Muscle of arm (tissue), 14 donors: ENCODE measurements at places on chromosomes 5 and 9.

- DNase-seq: peak; percentile 41
These were observed 273.7 kb upstream of the PIK3R1 start for GRCh38 chr5:67941614-67942401.

DNA sequence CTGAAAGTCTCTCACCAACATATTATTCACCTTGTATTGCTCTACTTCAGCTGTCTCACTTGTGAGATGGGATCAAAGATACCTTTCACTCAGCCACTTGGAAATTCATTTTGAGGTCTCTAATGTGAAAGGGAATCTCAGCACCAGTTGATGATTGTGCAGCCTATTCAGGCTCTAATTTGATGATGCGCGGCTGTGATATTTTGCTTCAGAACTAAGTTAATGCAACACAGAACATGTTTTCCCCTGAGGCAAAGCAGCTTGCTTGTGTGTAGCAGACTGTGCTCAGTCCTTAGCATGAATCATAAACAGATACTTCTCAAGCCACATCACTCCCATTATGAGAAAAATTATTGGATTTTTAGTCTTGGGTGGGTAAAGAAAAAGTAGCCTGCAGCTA, 378.8 kb downstream of the OSTF1 start:
- DNase-seq: no peak

DNA sequence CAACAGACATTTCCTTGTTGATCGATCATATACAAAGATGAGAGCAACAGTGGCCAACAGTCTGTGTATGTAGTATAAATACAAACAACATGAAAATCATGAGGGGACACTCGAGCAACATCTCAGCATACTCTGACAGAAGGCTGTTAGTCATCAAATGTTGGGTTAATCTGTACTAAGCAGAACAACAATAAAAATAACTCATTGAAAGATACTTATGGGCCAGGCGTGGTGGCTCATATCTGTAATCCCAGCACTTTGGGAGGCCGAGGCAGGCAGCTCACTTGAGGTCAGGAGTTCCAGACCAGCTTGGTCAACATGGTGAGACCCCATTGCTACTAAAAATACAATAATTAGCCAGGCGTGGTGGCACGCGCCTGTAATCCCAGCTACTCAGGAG, 67.3 kb downstream of the SCAI start:
- DNase-seq: no peak

DNA sequence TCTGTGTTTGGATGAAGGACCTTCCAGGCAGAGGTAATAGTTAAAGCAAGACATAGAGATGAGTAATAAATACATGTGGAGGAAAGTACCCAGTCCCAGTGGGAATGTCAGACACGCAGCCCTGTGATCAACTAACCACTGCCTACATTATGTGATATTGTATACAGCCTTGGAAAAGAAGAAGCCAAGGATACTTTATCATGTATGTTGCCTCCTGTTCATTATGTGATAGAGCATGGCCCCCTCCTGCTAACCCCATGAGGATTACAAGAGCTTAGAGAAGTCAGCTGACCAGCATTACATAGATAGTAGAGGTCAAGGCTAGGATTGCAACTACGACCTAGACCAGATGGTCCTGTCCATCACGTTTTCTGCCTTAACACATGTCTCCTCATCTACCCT, 497.0 kb upstream of the TNC start:
- no peak for DNase-seq

GRCh38 chr9:135103931-135104639, 16.6 kb downstream of the OLFM1 start:
- DNase-seq: no peak

GRCh38 chr9:107112707-107113243, 170.3 kb upstream of the RAD23B start:
- DNase-seq: no peak

- DNase-seq: no peak
These were observed 6.7 kb downstream of the PTGS1 start for GRCh38 chr9:122377241-122378164.

GRCh38 chr9:131100445-131100844, 4.1 kb downstream of the AIF1L start:
- DNase-seq: no peak

- DNase-seq: no peak
These were observed 29.4 kb upstream of the PURA start for GRCh38 chr5:140084541-140084940.

GRCh38 chr9:114276908-114277821, 45.7 kb upstream of the ORM1 start:
- no peak for DNase-seq

- no peak for DNase-seq
These were observed 25.9 kb downstream of the QRFP start for GRCh38 chr9:130870491-130871381.

DNA sequence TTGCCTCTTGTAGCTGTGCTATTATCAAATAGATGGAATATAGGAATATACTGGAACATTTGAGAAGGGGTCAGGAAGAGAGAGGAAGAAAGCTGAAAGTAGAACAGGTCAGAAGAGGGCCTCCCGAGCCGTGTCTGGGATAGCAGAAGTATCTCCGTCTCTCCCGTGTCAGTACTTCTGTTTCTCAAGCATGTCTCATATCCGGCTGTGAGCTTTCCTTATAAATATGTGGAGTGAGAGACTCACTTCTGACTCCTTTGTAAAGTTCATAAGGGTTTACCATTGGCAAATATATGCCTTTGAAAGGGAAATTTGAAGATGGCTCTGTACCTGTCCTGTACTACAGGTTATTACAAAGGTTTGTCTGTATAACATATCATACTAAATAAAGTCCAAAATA, 50.3 kb downstream of the MOCS2 start:
- DNase-seq: no peak

- no peak for DNase-seq
These were observed 54.1 kb downstream of the GDA start for GRCh38 chr9:72203205-72203803.

DNA sequence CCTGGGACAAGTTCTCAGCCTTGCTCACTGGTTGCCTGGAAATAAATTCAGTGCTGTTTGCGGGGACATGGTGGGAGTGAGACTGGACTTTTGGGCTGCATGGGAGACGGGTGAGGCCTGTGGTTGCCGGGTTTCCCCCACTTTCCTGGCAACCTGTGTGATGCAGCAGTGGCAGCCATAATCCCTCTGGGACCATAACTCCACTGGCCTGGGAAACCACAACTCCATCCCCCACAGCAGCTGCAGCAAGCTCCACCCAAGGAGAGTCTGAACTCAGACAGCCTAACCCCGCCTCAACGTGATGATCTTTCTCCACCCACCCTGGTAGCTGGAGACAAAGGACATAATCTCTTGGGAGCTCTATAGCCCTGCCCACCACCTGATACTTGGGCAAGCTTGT, 349.9 kb downstream of the PIK3R1 start:
- DNase-seq: no peak

- no peak for DNase-seq
These were observed 98.5 kb downstream of the SNX18 start for GRCh38 chr5:54616031-54616430.

- DNase-seq: no peak
These were observed 157.7 kb downstream of the SLF1 start for GRCh38 chr5:94776167-94776566.

- no peak for DNase-seq
These were observed 6.9 kb upstream of the COL5A1 start for GRCh38 chr9:134634667-134635230.

DNA sequence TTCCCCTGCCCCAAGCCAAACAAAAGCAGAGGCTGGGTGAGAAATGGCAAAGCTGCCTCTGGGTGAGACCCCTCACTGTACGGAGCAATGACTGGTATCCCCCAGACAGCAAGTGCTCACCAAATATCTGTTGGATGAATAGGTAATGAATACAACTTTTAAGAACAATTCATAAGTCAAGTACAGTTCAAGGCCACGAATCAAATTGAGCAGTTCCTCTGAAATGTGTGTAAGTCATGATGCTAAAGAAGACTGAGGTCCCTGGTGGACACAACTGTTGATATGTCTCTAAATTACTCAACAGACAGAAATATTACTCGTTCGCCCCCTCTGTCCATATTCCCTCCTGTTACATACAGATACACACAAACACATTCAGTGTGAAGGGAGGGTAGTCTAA, 160.7 kb downstream of the GLIS3 start:
- DNase-seq: no peak

- DNase-seq: no peak
These were observed 41.7 kb downstream of the ADAMTS16 start for GRCh38 chr5:5181650-5182324.

DNA sequence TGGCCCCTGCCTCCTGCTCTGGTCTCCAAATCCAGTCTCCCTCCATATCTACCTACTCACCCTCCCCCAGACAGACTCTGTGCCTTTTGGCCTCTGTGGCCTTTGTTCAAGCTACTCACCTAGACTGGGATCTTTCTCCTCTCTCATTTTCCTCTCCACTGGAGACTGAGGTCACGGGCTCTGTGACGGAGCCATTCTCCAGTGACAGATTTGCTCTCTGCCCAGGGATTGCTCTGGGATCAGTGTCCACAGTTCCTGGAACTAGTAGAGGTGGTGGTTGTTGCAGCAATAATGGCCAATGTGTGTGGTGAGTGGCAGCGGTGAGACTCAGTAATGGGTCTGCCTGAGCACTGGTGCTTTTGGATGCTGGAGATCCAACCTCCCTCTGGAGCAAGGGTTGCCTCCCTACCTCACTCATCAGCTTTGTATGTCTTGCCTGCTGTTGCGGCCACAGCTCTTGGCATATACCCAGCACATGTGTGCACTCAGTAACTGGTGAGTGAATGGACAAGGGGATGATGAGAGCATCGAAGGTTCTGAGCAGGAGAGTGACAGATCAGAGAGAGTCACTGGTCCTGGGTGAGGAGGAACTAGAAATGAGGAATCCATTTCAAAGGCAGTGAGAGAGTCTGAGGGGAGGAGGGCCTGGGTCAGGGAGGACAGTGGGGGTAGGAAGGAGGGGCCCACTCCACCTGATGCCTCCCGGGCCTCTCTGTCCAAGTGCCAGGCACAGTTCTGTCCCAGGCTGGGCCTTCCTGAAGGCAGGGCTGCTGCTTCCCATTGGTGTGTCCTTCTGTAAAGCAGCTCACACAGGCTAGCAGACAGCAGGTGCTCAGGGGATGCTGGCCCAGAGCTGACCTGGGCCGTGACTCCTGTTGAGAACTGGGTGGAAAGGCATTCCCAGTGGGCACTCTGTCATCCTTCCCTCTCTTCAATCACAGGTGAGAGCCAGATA, 96.5 kb upstream of the PITX1 start:
- no peak for DNase-seq

DNA sequence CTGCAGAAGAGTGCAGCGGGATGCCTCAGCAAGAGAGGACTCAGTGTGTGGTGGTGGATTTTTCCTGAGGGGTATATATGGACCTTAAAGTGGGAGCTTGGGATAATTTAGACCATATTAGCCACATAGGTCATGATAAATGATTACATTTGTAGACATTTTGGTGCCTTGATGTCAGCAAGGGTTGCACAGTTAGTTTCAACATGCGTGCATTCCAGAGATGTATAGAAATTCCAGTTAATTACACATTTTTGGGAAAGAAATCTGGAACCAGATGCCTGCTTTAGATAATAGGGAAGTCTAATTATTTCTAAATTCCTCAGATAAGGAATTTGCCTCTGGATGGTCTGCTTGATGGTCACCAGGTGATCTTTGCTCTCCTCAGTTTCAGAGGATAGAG, 440.6 kb upstream of the PAPPA start:
- no peak for DNase-seq

- DNase-seq: no peak
These were observed 87.8 kb downstream of the RXRA start for GRCh38 chr9:134413890-134414623.

- no peak for DNase-seq
These were observed 287.8 kb downstream of the DTWD2 start for GRCh38 chr5:118700510-118700909.

- no peak for DNase-seq
These were observed 357.6 kb upstream of the RPS23 start for GRCh38 chr5:82635561-82636288.

- DNase-seq: no peak
These were observed 6.6 kb downstream of the PCBD2 start for GRCh38 chr5:134911285-134912206.

GRCh38 chr9:8254541-8254940, 455.0 kb upstream of the DMAC1 start:
- no peak for DNase-seq

GRCh38 chr5:102921341-102922044, 166.4 kb downstream of the PAM start:
- no peak for DNase-seq

- DNase-seq: peak; percentile 18
These were observed 7.3 kb upstream of the ARL15 start for GRCh38 chr5:54317511-54318260.
